ENCODE measurements at places on chromosomes 7 and 10.

- no peak for DNase-seq
Observed at GRCh38 chr10:33566001-33566400, 231.5 kb upstream of the NRP1 start.

DNA sequence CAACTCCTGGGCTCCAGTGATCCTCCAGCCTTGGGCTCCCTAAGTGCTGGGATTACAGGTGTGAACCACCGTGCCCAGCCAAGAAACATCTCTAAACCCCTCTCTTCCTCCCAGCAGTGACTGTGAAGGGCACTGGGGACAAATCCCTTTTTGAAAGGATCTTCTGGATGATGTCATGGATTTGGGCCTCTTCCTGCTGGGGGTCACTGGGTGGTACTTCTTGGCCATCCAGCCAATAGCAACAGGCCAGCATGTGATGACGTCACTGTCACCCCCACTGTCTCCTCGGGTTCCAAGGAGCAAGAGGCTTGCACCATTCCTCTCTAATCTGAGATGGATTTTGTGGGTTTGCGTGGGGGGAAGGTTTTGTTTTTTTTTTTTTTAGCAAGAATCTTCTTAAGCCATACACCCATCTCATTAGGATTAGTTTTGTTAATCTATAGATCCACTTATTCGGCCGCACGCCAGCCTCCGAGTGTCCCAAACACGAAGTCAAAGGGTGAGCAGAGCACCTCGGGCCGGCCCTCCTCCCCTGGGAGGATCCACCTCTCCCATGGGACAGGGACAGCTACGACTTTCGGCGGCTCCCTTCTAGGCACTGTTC, 29.4 kb upstream of the TNRC18 start:
- peak; percentile 80 for DNase-seq

DNA sequence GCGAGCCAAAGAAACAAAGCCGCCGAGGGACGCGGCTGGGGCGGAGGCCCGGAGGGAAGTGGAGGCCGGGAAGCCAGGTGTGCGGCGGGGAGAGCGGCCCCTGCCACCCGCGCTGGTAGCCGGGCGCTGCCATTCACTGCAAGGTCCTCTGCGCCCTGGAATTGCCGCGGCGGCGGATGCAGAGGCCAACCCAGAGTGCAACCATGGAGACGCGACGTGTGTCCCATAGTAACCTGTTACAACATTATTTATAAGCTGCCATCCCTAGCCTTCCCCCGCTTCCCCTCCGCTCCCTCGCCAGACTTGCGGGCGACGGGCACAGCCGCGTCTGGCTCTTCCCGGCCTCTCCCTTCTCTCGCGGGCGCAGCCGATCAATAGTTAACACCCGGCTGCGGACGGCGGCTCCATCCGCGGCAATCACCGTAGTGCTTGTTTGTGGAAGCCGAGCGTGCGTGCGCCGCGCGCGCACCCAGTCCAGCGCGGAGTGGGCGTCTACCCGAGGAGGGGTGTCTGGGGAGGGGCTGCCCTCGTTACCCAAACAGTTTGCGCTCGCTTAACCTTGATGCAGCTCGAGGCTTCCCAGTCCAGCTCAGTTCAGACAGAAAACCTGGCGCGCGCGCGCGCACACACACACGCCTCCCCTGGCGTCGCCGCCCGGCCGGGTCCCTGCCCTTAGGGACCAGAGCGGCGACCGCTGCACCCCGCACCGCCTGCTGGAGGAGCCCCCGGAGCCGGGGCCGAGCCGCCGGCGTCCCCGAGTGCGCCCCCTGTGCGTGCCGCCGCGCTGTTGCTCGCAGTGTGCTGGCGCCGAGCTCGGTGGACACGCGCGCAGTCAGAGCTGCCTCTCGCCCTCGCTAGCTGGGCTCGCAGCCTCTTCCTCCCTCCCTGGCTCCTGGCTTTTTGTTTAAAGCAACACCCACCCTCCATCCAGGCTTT, 165.4 kb upstream of the DPP6 start:
- DNase-seq, result no peak

- no peak for DNase-seq
Observed at GRCh38 chr10:97920865-97921264, 71.2 kb downstream of the GOLGA7B start.

GRCh38 chr10:24643679-24644209, 79.9 kb downstream of the ARHGAP21 start:
- no peak for DNase-seq
